ENCODE measurements at places on chromosomes 11 and 22.

- no peak for DNase-seq
Observed at GRCh38 chr11:94639901-94640721, 72.9 kb downstream of the PIWIL4 start.

DNA sequence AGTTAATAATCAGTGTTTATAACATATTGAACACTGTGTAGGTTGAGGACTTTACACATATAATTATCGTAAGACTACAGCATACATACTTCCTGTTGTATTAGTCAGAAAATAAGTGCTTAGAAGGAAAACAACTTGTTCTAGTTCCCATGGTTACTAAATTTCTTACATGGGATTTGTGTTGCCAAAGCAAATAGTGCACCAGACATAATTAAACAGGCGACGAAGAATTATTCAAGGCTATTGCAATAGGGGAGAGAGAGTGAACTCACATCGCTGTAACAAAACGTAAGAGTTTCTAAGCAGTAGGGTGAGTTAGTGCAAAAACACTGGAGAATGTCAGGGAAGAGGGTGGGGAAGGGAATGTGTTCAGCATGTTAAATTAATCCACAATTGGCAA, 347.8 kb downstream of the CNTN5 start:
- DNase-seq = no peak

GRCh38 chr11:62141111-62142042, 17.6 kb downstream of the INCENP start:
- DNase-seq = no peak

DNA sequence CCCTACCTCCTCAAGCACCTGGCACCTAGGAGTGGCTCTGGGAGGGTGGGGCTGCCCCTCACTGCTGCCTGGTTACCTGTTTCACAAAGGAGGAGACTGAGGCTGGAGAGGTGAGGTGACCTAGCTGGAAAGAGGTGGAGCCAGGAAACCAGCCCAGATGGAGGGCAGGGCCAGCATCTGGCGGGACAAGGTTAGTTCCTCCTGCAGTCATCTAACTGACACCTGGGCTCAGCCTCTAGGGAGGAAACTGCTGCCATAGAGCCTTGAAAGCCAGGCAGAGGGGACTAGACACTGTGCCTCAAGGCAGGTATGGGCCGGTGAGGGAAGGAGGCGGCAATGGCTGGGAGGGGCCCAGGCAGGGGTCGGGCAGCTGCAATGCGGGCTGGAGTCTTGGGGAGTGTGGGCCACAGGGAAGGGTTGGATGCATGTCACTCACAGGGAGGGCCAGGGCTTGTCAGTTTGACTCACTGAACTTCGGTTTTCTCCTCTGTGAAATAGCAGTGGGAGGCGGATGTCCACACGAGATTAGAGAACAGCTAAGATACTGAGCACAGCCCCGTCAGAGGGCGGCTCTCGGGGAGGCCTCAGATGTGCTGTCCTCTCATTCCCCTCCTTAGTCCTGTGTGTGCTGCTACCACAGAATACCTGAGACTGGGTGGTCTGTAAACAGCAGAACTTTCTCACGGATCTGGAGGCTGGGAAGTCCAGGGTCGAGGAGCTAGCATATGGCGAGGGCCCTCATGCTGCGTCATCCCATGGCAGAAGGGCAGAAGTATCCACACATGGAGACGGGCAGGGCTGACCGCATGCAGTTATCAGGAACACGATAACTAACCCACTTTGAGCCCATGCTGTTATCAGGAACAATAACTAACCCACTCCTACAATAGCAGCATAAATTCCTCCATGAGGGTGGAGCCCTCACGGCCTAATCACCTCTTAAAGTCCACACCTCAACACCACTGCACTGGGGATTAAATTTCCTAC, 16.1 kb downstream of the MGAT3 start:
- DNase-seq = no peak

GRCh38 chr11:119531056-119531455, 108.1 kb upstream of the THY1 start:
- no peak for DNase-seq

GRCh38 chr11:44787070-44787469, 60.3 kb downstream of the TSPAN18 start:
- DNase-seq = no peak

- DNase-seq = no peak
Observed at GRCh38 chr11:115959081-115959486, 454.9 kb upstream of the CADM1 start.

GRCh38 chr11:14269692-14270573, 89.0 kb downstream of the RRAS2 start:
- DNase-seq = no peak

GRCh38 chr11:121321614-121322243, 29.2 kb downstream of the SC5D start:
- DNase-seq = no peak

DNA sequence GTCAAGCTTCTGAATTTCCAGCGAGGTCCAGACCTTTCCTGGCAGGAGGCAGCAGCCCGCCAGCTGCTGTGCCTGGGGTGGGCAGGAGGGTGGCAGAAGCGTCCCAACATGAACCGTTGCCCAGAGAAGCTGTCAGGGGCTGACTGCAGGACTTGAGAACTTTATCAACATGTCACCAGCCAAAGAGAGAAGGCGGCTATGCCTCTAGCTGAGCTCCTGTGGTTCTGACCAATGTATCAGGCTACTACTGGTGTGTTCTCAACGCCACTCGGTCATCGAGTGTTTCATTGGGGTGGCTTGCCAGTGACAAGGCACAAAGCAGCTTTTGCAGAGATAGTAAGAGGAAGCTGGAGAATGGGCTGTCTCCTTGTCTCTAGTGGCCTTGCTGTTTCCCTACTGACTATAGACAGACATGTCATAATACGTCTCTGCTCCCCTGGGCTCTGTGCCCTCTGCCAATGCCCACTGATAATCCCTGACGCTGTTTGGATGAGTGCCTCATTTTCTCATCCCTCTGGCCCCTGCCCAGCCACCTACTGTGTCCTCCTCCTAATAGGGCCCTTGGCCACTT, 17.6 kb upstream of the ASCC2 start:
- no peak for DNase-seq

- DNase-seq = no peak
Observed at GRCh38 chr11:12189543-12190235, 79.3 kb downstream of the MICAL2 start.

DNA sequence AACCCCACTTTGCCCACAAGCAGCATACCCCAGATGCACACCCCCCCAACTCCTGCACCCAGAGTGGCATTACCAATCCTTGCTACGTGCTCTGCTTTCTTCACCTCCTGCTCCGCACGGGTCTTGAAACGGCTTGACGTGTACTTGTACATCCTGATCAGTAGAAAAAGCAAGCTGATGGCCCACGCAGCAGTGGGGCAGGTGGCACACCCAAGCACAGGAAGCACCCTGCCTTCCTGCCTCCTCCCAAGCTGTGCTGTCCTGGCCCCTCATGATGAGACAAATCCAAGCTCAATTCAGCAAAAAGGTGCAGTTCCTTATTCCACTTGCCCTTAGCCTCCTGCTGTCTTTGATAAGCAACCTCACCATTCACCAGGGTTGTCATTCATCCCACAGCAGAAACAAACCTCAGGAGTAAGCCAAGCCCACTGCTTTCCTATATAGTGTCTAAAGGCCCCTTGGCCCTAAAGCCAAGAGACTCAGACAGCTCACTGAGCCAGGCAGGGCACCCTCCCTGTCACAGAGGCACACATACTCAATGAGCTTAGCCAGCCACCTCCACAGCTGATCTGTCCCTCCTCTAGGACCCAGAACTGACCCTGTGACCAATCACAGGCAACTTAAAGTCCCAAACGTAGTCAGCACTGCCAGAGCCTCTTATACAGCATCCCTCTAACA, 27.8 kb downstream of the MORC2 start:
- peak; percentile 43 for DNase-seq

GRCh38 chr11:79262221-79262620, 178.6 kb downstream of the TENM4 start:
- DNase-seq = no peak

DNA sequence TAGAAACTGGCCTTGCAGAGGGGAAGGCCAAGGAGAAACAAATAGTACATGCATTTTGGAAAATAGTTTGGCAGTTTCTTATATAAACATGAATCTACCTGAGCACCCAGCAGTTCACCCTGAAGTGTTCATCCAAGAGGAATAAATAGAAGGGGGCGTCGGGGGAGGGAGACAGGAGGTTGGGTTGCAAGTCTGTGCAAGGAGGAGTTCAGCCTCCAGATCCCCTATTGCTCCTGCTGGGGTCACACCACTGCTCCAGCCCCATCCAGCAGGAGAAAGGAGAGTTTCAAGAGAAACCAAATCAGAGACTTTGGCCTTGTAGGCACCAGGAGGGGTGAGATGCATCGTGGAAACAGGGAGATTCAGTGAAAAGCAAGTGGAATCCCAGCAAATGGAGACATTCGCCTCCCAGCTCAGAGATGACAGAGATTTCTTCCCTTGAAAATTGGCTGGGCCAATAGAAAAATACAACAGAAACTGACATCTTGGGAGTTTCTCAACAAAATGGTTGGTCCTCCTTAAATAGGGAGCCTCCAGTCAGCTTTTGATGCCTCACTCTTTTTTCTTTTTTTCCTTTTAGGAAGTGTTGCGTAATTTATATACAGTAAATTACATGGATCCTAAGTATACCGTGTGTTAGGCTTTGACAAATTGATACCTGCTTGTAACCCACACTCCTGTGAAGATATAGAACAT, 34.1 kb downstream of the OTOG start:
- no peak for DNase-seq

GRCh38 chr22:16964366-16964765, 43.7 kb downstream of the GAB4 start:
- no peak for DNase-seq

DNA sequence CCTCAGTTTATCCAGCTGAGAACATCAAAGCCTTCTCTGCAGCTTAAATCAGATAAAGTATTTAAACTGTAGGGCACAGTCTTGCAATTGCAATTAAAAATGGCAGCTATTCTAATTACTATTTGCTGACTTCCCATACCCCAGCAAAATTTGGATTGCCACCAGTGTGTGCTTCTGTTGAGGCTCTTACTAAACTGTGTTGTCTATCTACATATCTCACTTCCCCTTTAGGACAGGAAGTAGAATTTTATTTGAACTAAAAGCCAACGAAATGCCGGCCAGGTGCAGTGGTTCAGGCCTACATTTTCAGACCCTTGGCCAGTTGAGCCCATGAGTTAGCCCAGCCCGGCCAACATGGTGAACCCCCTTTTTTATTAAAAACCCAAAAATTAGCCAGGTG, 7.1 kb downstream of the SAA4 start:
- no peak for DNase-seq

GRCh38 chr11:85685125-85685819, 723 bp downstream of the CCDC89 start:
- no peak for DNase-seq

DNA sequence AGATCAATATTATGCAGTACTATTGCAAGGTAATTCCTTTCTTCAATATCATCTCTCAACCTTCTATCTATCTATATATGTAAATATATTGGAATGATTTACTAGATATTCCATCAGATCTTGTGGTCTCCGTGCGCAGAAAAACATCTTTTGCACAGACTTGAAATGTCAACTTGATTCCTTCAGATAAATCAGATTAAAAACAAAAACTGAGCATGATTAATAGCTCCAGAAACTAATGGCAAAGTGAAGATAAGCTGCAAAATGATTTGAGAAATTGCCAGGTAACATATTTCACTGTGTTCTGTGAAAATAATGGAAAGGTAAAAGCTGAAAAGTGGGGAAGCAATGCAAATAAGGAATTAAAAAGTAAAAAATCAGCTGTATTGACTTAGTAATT, 200.1 kb upstream of the CTSC start:
- DNase-seq = no peak

DNA sequence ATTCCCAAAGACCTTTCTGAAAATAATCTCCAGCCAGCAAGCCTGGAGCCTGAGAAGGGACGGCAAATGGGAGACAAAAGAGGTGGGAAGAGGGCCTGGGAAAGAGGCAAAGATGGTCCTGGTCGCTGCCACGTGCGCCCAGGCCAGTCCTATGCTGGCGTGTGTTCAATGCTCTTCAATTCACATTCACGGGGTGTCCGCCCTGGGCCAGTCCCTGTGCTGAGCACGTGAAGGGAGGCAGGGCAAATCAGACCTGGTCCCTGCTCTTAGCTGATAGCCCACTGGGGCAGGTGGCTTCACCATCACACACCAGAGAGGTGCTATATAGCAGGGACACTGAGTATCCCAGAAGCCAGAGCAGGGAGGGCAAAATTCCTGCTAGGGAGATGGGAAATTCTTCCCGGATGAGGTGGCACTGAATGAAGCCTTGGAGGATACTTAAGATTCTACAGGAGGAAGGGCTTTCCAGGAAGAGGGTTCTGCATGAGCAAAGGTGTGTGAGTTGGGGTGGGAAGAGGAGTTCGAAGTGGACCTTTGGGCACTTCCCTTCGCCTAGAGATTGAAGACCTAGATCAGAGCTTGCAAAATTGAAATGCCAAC, 148.2 kb downstream of the CHST1 start:
- DNase-seq = no peak

GRCh38 chr11:44725757-44726282, 942 bp upstream of the TSPAN18 start:
- no peak for DNase-seq

DNA sequence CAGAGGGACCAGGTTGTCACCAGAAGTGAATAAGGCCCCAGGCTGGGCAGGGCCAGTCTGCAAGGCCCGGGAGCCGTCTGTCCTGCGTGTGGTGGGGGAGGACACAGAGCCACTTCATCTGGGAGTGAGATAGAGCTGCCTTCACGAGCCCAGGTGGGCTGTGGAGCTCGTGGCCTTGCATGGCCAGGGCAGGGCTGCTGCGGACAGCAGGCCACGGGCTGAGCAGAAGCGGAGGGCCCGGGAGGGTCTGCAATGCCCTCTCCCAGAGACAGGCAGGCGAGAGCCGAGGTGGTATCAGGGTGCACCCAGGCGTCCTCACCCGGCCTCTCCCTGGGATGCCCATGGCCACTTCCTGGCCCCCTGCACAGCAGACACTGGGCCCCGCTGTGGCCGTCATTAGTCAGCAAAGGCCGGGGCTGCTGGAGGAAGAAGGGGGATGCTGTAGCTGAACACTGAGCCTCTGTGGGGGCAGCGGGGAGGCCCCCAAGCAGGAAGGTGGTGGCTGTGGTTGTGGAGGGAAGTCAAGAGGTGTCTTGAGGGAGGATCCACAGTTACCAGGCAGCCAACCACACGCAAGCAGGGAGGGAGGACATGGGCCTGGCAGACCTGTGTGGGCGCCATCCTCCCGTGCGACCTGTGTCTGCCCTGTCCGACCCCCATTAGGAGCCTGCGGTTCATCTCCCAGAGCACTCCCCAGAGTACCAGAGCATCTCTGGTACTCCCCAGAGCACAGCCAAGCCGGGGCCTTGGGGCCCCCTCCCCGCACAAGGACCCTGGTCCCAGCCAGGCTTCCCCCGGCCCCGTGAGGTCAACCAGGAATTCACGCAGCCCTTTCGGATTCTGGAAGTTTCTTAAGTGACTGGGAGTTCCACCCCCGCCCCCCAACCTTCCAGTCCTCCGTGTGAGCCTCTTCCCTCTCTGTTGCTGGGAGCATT, 1109.5 kb downstream of the BRD1 start:
- no peak for DNase-seq

- DNase-seq = no peak
Observed at GRCh38 chr11:66133216-66133775, 63.2 kb downstream of the PACS1 start.

Measured in activated CD8-positive, alpha-beta memory T cell treated with anti-CD3 and anti-CD28 coated beads, Interleukin-2, amount 50 U/mL, for 4 hours (primary cell).